ENCODE measurements at places on chromosomes 1 and 21. TPM values are rescaled to one million over a fixed set of nuclear protein-coding genes. Genes with fewer than 3 reads are reported as not detected.

- no peak for DNase-seq
These were observed 153.5 kb upstream of the GALNT2 start for GRCh38 chr1:229913489-229913888.

Gene HES4
- 15.9 TPM for total RNA-seq

GRCh38 chr1:109801791-109802135 is 38.0 kb upstream of the EPS8L3 start:
- DNase-seq = no peak

- DNase-seq = no peak
These were observed 23.8 kb upstream of the LYPD8 start for GRCh38 chr1:248779350-248779749.

- DNase-seq = no peak
These were observed 41.0 kb upstream of the USP25 start for GRCh38 chr21:15688809-15689208.
